CMK (cell line): ENCODE measurements at places on chromosomes 1 and 21.

DNA sequence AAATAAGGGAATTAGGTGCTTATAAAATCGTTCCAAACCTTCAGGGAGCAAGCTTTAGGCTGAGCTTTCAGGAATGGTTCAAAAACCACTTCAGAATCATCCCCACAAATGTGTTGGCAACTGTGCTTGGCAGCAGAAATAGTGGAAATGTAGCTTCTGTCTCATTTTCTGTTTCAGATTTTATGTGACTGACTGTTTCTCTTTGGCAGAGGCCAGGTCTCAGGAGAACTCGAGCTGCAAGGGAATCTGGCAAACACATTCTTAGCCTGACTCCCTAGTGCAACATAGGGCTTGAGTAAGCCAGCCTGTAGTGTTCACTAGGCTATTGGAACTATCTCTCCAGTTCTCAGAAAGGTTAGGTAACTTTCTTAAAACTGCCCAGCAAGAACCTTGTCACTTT is 128.6 kb downstream of the PLA2G4A start:
- no peak for DNase-seq

DNA sequence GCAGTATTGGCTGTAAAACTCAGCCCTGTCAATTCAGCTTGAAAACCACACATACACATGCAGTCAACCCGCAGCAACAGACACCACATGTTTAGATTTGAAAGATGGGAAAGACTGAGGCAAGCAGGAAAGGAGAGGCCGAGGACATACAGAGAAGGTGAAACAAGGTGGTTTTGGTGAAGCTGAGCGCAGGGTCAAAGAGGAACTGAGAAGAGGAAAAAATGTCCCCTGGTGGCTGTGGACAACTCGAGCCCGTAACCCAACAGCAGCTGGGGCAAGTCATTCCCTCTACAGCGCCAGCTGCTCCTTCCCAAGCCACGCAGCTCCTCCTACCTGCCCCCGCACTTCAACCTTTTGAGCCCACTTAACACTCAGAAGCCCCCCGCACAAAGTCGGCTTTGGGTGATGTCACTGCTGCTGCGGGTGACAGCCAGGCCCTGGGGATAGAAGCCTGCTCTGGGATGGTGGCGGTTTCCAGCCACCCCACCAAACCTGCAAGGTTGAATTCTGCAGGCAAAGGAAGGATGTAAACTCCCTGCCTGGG is 63.0 kb downstream of the KCNN3 start:
- DNase-seq, result no peak

DNA sequence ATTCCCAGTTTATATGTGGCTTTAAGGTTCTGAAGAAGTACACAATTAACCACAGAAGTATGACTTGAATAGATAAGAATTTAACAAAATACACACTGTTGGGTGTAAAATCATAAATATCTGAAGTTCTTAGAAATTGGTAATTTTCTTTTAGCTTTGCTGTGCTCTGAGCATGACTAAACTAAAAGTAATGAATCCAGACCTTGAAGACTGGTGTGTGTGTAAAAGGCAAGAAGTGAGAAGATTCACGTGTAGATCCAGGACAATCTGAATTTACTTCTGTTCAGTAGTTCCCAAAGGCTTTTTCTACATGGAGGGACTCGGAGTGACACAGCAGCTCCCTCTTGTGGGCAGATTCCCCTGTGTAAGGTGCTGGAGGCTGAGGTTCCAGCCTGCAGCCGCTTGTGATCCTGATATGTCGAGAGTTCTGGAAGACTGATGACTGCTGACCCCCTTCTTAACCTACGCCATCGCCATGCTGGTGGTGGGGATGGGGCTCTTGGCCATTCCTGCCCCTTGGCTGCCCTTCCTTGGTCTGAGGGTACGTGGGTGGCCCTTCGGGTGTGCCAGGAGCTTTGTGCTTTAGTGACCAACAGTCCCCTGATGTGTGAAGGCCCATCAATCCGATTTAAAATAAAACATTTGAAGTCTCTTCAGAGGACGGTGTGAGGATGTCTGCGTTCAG is 62.7 kb downstream of the ADARB1 start:
- DNase-seq, result peak; percentile 75

DNA sequence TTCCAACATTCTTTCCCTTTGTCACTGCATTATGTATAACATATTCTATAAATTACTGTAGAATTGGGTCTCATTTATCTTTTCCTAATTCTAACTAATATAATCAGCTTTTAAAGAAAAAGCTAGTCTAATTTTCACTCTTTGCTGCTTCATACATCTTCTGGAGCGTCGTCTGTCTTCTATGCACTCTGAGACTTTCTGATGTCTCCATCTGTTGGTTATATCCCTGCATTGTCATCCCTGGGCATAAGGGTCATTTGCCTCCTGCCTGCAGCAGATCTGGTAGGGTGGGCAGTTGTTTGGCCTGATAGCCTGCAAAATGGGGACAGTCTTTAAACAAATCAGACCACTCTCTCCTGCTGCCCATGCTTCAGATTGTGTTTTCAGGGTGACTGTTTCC is 40.8 kb upstream of the DYNLT5 start:
- DNase-seq, result no peak

- DNase-seq, result no peak
These were observed 437.9 kb downstream of the MATN1 start for GRCh38 chr1:30285501-30285932.

GRCh38 chr1:43276673-43277072 is 6.9 kb downstream of the TMEM125 start:
- no peak for DNase-seq

- peak; percentile 31 for DNase-seq
These were observed 482.4 kb downstream of the NPHP4 start for GRCh38 chr1:5509664-5510452.

GRCh38 chr21:41381731-41382130 is 19.9 kb downstream of the MX2 start:
- DNase-seq, result no peak

GRCh38 chr1:3315399-3316339 is 138.8 kb upstream of the ARHGEF16 start:
- DNase-seq, result no peak

DNA sequence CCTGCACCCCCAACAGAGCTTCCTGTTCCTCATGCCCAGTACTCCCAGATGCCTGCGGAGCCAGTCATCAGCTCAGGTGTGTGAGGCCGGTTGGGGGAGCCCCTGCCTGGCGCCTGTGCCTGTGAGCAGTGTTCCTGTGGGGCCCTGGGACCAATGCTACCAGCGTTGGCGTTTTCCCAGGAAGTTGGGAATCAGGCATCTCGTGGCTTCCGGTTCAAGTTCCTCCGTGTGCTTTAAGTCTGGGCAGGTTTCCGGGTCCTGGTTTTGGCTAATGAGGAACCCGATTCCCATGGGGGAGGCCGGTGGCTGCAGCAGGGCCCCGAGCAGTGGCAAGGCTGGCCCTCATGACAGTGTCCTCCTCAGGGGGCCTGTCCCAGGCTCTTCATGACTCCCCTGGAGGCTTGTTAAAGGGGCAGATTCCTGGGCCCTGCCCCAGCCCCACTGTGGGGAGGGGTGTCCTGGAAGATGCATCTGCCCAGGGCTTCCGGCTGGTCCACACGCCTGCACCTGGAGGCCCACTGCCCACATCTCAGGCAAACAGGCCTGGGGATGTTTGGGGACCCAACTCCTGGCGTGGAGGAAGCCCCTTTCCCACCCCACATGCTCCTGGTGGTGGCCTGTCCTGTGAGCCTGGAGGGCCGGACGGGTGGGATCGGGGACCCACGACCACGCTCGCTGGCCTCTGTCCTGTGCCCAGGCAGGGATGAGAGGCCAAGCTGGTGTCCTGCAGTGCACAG is 26.2 kb downstream of the TP73 start:
- DNase-seq, result no peak

- no peak for DNase-seq
These were observed 14.0 kb downstream of the KDM5B start for GRCh38 chr1:202794051-202794740.

DNA sequence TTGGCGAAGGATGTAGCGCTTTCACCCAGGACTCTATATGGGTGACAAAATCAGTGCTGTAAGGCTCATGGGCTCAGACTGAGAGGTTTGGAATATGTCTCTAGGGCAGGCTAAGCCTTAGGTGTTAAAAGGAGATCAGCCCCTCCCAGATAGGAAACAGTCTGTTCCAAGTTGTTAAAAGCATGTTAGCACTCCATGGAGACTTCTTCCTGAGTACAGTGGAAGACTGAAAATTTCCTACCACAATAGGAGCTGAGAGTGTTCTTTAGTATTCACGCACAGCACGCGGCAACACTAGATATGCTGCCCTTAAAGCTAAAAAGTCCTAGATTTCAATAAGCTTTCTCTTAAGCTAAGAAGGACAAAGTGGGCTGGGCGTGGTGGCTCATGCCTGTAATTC is 122.1 kb downstream of the TRABD2B start:
- DNase-seq, result no peak

DNA sequence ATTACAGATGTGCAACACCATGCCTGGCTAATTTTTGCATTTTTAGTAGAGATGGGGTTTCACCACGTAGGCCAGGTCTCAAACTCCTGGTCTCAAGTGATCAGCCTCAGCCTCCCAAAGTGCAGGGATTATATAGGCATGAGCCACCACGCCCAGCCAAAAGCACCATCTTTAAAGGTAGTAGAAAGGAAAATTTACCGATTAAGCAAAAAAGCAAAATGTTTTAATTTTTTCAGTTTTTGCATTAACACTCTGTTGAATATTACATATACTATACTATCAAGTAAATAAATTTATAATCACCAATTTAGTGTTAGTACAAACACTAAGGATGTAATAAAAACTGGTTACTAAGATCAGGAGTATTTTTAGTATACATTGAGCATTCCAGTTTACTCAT is 20.6 kb downstream of the RC3H1 start:
- DNase-seq, result no peak

DNA sequence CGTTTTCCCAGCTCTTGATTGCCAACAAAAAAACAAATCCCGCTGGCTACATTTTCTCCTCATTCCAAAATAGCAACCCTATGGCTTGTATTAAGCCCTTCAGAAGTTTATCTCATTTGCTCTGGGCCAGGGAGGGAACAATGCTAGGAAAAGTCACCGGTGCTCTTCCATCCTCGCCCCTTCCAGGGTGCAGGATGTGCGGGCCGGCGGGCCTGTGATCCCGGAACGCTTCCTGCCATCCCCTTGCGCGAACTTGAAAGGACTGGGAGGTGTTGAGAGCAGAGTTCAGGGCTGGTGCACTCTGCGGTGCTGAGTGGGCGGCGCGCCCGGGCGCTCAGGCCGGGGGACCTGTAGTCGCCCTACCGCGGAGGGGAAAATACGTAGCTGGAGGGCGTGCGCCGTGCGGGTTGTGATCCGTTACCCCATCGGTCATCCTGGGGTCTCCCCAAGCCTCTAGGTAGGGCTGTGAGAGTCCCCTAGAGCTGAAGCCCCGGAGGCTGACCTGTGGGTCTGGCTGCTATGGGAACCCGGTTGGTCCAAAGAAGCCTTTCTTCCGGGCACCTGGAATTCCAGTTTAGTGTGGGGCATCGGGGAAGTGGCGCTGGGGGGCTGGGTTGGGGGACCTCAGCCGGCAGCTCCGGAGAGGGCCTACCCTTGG is 13.1 kb downstream of the NR5A2 start:
- no peak for DNase-seq

- DNase-seq, result no peak
These were observed 32.9 kb upstream of the RASAL2 start for GRCh38 chr1:178060789-178061556.

DNA sequence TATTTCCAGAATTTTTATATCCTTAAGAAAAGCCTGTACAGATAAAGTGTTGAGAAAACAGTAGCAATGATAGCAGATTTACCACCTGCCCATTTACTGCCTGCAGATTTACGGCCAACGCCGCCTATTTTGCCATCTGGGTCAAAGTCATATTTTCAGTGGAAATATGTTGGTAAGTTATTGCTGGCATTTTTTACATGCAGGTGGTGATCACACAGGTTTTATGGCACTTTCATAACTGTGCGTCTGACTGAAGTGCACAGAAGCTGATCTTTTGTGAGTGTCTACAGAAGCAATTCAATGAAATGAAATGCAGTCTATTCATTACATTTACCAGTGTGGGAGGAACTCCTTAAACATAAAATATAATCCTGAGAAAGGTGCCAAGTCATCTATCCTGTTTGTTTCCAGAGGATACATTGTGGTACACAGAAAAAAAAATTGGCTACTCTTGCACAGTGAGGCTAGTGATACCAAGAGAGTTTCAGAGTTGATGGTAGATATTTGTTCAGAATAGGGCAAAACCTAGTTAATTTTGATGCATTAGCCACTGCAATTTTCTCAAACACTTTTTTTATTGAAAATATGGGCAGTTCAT is 458.5 kb downstream of the NEGR1 start:
- no peak for DNase-seq

DNA sequence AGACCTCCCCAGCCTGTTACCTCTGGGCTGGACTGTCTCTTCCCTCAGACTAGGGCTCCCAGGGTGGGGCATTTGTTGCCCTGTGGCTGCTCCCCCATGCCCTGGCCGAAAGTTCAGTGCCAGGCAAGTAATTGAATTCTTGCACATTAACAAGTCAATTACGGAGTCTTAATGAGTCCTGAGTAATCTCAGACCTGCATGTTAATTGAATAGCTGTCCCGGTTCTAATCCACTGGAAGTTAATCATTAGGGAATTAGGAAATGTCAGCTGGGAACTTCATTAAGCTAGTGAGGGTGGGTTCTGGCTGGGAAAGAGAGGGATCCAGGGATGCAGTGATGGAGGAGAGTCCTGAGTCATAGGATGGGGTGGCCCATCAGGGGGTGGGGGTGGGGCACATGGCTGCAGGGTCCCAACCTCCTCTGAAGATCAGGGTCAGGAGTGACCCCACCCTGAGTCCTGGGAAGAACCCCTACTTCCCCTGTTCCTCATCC is 47.1 kb upstream of the CSF3R start:
- no peak for DNase-seq
